ENCODE measurements at places on chromosomes 4 and X. TPM values are rescaled to one million over a fixed set of nuclear protein-coding genes. Genes with fewer than 3 reads are reported as not detected.

- DNase-seq: peak; percentile 47
These were observed 6.8 kb upstream of the CLCN5 start for GRCh38 chrX:49915361-49916222.

GRCh38 chr4:33078145-33078544 is 2358.0 kb downstream of the PCDH7 start:
- DNase-seq: no peak

GRCh38 chr4:8732092-8732491 is 139.5 kb downstream of the CPZ start:
- DNase-seq: no peak

DNA sequence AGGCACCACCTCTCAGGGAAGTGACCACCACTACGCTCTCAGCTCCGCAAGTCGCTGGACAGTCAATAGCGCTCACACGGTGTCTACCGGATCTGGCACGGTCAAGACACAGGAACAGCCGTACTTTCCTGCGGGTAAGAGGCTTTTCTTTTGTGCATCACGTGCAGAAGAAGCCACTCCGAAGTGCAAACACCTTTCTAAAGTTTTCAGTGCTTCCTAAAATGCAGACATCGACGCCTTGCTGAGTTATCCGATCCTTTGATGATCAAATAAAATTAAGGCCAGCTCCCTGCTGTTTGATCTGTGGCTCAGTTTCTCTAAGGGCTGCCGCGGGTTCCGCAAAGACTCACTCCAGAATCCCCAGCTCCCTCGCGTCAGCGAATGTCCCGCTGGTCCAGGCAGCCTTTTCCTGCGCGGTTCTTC is 71.8 kb downstream of the FBXO8 start:
- DNase-seq: no peak

GRCh38 chrX:23344238-23344903 is 9.7 kb downstream of the PTCHD1 start:
- DNase-seq: no peak

- no peak for DNase-seq
These were observed 5.8 kb downstream of the BMP2K start for GRCh38 chr4:78781924-78782323.

- DNase-seq: no peak
These were observed 616 bp downstream of the MAML3 start for GRCh38 chr4:140153419-140153717.

GRCh38 chr4:150679765-150680343 is 97.9 kb downstream of the MAB21L2 start:
- DNase-seq: no peak

DNA sequence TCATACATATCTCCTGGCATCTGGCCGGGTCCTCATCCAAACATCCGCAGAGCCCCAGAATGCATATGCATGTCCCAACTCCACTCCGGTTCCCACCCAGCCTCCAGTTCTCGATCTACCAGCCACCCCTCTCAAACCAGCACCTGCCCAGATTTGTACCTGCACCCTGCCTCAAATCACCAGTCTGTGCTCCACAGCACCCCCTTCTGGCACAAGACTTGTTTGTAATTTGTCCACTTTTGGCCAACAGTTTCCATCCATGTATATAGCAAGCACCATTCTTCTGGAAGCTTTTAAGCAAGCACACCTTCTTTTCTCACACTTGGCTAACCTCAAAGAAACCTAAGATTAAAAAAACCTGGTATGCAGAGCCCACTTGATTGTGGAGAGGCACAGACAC is 644.1 kb downstream of the MID1IP1 start:
- DNase-seq: no peak

DNA sequence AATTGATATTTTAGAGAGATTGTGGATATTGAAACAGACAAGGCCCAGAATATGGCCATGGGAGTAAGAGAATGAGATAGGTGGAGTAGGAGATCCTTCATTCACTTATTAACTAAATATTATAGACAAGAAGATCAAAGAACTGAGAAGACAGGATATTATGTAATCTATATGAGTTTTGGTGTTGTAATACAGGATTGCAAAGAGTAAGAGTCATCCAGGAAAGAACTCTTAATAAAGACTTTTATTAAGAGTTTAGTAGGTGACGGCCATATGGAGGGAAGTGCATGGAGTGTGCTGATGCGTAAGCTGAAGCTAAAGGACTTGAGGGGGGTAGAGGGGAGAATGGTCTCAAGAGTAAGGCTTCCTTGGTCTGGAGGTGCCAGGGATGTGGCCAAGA is 153.7 kb downstream of the VEGFC start:
- no peak for DNase-seq

- no peak for DNase-seq
These were observed 11.2 kb upstream of the ZNF185 start for GRCh38 chrX:152886716-152887115.

- no peak for DNase-seq
These were observed 53.4 kb upstream of the ARX start for GRCh38 chrX:25069209-25069608.

DNA sequence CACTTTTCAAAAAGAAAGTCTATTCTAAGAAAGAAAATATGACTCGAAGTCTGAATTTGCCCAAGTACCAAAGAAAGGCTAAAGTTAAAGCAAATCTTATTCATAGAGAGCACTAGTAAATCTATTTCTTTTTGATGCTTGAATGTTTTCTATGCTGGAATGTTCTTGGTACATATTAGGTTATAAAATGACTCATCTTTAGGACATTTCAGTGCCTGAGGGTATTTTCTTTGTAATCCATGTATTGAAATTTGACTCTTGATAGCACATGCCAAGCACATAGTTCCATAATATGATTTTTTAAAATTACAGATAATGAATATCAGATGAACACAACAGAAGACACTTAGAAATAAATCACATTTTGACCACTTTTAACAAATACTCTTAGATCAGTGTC is 232.8 kb downstream of the TRIML1 start:
- no peak for DNase-seq

DNA sequence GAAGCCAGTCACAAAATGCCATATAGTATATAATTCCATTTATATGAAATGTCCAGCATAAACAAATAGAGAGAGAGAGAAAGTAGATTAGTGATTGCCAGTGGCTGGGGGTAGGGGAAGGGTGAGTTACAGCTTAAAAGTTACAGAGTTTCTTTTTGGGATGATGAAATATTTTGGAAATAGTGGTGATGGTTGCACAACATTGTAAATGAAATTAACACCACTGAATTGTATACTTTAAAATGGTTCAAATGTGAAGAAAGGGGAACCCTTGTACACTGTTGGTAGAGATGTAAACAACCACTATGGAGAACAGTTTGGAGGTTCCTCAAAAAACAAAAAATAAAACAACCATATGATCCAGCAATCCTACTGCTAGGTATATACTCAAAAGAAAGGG is 131.2 kb upstream of the GPC4 start:
- DNase-seq: no peak

Gene SLC10A4
- polyA plus RNA-seq: not detected

Gene PCGF3
- polyA plus RNA-seq: 8.7 TPM

Gene GAGE12E
- polyA plus RNA-seq: not detected

Gene SEL1L3
- polyA plus RNA-seq: 188 TPM

Gene AWAT2
- not detected for polyA plus RNA-seq

Gene CITED1
- not detected for polyA plus RNA-seq

All from naive B cell (primary cell).